Urinary bladder (tissue), 4 donors: ENCODE measurements at places on chromosomes 16 and 17. TPM values are rescaled to one million over a fixed set of nuclear protein-coding genes. Genes with fewer than 3 reads are reported as not detected.

Gene DYNLRB2
- total RNA-seq, result 1.9 TPM

Gene SMTNL2
- total RNA-seq, result 8.0 TPM

Gene KRT20
- 23.2 TPM for total RNA-seq

Gene ATP1B2
- total RNA-seq, result 4.9 TPM

Gene CA7
- total RNA-seq, result not detected

Gene GRAP
- total RNA-seq, result 4.5 TPM

Gene GP1BA
- not detected for total RNA-seq

Gene SALL1
- 1.0 TPM for total RNA-seq
